ENCODE measurements at places on chromosomes 12 and 14.

DNA sequence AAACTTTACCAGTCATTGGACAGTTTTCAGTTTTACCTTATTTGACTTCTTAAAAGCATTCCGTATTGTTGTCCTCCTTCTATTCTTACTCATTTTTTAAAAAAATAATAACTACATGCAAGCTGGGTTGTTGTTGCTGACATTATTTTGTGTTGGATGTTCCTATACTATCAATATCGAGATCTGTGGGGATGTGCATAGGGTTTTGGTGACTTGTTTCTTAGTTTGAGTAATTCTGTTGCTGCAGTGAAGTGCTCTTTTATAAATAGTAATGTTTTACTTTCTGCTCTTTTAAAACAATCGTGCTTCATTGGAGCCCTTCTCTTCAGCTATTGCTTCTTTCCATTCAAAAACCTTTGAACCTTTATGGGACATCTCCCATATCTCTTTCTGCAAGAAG lies 79.4 kb downstream of the METTL25 start:
- DNase-seq: no peak

- peak; percentile 82 for DNase-seq
Measured at GRCh38 chr14:61607570-61608244, 87.6 kb upstream of the HIF1A start.

DNA sequence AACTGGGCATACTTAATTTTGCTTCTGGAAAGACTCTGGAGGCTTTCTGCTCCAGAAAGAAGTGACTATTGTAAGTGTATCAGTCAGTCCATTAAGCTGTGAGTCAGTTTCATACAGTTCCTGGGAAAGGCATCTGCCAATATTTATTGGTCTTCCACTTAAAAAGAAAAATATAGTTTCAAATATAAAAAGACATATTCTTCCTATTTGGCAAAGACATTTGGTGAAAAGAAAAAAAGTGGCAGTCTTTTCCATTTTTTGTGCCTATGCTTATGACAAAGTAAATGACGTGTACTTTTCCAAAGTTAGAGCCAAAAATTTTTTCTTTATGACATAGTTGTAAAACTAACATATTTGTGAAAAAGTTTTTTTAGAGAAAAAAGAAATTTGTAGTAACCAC lies 12.3 kb downstream of the TMEM30B start:
- DNase-seq: no peak

DNA sequence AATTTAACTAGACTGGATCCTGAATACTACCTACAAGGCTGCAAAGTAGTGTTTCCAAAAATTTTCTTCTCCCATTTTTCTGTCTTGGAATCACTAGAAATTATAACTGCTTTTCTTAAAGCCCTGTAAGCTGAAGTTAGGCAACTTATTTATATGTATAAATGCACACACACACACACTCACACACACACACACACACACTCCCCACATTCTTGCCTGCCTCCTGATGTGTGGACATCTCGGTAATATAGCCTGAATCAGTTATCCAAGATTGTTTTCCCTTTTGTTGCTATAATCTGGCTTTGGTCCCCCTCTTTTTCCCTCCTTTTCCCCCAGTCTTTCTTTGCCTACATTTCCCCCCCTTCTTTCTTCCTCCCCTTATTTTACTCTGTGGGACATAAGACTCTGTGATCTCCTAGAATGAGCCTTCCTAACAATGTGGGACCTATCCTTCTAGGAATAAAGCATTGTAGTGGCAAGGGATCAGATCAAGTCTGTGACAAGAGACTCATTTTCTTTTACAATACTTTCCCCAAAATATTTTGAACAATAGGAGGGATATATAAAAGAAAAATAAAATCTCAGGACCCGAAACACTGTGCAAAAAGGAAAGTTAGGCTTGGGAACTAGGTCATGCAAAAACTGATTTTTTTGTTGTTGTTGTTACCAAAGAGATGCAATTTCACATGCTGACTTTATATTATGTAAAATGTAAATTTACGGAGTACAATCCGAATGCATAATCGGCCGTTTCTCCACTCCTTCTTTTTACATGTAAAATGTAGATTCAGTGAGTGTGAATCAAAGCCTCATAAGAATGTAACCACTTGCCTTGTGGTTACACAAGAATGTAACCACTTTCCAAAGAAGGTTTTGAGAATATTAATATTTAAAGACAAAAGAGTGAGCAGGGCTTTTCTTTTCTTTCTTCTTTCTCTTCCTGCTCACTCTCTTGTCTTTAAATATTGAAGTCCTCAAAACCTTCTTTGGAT lies 26.3 kb upstream of the CD69 start:
- DNase-seq: no peak

GRCh38 chr14:91327250-91327595 lies 82.7 kb upstream of the GPR68 start:
- DNase-seq: no peak

GRCh38 chr14:51609955-51610283 lies 41.8 kb upstream of the FRMD6 start:
- no peak for DNase-seq

DNA sequence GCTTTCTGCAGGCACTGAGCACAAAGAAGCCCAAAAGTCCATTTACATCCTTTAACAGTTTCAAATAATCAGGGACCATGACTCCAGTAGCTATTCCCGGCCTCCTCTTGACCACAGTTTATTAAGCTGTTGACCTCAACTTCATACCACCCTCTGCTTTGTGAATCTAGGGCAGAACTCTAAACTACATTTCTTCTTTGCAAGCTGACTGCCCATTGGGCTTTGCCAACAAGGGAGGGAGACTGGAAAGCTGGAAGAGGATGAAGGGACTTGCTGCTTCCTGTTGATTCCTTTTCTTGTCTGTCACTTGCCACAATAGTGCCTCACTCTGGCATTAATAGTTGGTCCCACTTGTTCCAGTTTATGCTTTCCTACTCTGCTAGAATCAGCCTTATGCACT lies 2.7 kb downstream of the CGRRF1 start:
- no peak for DNase-seq

DNA sequence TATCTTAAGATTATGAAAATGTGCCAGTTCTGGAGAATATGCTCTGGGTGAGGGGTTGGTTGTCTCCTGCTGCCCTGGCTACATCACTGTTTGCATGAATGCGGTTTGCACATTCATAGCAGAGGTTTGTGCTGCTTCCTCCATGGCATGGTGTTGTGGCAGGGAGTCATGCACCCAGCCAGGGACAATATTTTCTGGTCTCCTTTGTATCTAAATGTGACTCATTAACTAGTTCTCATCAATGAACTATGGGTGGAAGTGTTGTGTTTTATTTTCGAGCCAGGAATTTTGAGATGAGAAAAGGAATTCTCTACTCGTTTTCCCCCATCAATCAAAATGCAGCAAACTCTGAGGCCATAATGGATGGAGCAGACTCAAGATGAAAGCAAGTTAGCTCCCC lies 527.3 kb downstream of the SNAPC1 start:
- DNase-seq: no peak

DNA sequence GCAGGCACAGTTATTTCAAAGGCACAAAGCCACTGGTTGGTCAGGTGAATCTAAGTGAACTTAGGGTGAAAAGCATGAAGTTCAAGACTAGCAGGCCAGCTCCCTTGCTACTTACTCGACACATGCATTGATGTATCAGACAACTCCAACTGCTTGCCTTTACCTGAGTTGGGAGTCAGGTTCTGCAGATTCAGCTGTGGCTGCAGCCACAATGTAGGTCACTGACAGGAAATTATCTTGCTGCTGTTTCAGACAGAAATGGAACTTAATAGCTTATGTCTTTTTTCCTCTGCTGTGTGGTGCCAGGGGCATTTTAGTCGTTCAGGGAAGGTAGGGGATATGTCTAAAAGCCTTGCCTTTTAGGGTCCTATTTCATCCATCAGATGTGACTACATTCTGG lies 125.6 kb upstream of the RPH3A start:
- peak; percentile 26 for DNase-seq

- no peak for DNase-seq
Measured at GRCh38 chr12:6266541-6266966, 43.9 kb upstream of the PLEKHG6 start.

DNA sequence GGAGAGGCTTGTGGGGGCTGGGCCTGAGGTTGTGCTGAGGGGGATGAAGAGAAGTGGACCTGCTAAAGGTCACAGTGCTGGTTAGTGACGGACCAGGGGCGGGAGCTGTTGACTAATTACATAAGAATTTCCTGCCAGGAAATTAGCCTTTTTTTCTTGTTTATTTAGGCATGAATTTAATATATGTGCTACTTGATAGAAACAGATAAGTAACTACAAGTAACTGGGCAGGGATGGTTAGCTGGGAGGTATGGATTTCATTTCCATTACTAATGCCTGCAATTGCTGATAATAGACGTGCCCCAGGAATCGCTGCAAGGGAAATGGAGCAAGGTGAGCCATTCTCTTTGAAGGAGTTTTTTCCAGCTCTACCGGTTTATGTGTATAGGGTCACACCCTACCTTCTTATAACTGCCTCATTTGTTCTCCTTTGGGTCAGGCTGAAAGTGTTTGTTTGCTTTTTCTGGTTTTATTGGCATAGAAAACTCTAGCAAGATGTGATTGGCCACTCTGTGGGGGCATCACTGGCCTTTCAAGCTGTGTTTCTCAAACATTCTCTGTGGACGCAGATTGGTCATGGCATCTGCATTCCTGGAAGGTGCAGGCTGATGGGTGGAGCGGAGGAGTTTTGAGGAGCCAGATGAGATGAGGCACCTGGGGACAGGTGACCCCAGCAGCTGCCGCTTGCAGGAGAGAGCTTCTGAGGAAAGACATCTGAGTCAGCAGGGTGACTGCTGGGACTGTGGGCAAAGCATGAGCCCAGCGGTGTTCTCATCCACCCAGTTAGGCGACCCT lies 19.0 kb upstream of the GPRC5A start:
- DNase-seq: peak; percentile 68

DNA sequence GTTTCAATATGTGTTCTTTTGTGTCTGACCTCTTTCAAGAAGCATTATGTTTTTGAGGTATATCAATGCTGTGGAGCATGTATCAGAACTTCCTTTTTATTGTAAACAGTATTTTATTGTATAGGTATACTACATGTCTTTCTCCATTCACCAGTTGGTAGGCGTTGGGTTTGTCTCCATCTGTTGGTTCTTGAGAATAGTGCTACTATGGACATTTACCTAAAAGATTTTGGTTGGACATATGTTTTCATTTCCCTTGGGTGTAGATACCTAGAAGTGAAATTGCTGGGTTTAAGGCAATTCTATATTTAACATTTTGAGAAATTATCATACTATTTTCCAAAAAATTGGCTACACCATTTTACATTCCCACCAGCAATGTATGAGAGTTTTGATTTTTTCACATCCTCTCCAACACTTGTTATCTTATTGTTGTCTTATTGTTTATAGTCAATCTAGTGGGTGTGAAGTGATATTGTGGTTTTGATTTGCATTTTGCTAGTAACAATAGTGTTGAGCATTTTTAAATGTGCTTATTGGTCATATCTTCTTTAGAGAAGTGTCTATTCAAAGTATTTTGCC lies 409.2 kb downstream of the IPO8 start:
- peak; percentile 37 for DNase-seq

DNA sequence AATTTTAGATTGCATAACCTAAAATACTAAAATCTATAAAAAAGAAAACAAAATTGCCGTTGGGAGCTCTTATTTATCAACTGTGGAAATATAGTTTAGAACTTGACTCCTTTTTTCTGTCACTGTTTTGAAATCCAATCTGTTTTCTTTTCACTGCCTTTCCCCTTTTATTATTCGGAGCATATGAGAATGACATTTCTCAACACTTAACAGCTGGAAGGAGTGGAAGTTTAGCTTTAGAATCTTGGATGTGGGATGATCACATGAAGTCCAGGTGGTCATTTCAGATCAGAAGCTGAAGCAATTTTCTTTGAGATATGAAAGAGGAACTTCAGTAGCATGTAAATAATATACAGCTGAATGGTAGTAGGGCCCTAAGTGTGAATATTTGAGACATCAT lies 16.7 kb downstream of the TRHDE start:
- DNase-seq: no peak

- DNase-seq: no peak
Measured at GRCh38 chr14:87076146-87076545, 916.8 kb downstream of the GALC start.

DNA sequence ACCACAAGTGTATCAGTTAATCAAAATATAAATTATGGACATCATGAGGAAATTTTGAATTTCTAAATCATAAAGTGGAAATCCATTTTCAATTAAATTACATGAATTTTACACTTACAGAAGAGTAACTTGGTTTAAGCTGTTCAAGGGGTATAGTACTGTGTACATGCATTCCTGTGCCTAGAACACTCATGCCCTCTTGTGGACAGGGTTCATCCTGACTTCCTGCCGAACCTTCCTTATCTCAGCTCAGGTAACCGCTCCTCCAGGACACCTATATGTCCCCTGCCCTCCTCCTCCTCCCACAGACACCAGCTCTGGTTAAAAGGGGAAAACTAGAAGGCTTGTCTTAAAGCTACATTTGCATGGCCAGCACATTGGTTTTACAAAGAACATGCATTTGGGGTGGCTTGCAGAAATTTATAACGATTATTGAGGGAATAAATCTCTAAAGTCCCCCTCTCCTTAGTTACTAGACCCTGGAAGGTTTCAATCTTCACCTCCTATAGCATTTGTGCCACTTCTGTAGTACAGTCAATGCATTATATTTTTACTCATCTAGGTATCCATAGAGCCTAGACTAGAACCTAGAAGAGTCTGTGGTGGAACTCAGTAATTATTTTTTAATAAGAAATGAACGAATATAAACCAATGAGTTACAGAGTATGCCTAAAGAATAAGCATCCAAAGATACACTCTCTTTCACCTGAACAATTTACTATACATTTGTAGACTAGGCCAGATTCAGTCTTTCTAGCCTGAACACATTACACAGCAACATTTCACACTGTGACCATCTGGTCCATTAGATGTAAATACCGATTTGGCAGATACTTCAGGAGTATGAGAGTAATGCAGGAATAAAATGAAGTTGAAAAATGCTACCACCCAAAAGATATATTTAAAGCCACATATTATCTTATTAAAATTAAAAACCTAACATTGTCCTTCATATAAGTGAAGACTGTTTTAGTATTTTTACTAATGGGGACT lies 345.6 kb downstream of the PAWR start:
- peak; percentile 67 for DNase-seq

DNA sequence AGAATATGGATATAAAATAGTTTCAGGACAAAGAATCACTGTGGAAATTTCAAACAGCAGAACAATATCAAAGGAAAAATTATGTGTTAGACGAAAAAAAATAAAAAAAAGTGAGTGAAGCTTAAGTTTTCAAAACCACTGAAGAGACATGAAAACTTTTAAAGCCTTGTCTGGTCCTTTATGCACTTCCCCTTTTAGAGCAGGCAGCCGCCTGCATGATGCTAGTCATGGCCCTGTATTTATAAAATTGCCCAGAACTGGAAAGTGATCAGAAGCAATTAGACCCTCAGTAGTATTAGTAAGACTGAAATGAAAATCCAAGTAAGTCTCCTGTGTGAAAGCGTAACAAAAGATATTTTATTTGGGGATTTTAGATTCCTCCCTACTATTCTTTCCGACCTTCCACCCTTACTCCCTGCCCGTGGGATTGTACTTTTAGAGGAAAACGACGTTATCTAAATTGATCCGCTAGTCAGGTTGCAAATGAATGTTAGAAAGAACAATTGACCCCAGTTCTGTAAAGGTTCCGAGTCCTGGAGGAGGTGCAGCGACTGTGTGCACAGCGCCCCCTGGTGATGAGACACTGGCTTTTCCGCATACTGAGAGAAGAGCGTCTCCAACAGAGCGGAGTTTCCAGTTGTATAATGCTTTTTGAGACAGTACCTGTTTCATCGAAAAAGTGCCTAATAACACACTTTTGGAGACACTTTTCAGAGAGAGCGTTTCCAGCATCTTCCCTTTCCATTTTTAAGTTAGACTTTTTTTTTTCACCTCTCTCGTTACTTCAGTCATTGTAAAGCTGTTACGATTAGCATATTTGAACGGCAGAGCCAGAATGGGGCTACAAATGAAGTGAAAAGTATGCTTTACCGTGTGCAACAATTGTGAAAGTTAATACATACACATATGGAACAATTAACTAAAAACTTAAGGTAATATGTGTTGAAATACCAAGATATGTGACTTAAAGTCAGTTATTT lies 12.4 kb downstream of the MGST1 start:
- peak; percentile 53 for DNase-seq

Data from NCI-H69 (cell line).